ENCODE measurements at places on chromosomes 2 and 18.

DNA sequence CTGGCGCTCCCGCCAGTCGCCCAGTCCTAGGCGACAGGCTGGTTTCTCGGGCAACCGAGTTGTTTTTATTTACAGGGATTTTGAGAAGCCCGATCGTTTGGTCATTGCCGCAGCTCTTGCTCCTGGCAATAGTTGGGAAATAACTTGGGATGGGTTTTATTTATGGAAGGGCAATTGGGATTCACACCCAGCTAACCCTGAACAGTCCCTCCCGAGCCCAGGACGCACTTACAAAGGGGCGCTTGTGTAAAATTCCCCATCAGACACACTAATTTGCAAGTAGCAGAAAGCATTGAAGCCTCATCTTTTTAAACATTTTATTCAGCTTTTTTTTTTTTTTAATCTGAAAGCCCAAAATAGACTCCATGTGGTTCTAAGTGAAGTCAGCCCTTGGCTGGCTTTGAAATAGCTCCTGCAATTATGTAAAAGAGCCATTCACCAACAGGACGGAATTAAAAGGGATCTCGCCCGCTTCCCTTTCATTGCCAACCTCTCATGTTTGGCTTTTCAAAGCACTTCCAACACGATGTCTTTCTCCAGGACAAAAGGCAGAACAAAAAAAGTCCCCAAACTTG is 3.6 kb upstream of the GBX2 start:
- DNase-seq, result no peak

DNA sequence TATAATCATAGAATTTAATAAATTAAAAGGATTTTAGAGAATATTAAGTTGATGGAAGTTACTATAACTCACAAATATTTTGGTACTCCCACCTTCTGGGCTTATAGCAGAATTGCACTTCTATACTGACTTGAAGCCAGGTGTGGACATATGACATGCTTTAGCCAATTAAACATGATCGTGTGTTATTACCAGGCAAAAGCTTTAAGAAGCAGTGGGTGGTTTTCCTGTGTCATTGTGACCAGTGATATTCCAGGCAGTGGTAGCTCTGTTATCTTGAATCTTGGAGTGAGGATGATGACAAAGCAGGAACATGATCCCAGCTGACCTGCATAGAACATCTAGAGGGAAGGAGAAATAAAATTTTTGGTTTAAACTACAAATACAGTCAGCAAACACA is 370.9 kb upstream of the ZEB2 start:
- DNase-seq, result peak; percentile 16

DNA sequence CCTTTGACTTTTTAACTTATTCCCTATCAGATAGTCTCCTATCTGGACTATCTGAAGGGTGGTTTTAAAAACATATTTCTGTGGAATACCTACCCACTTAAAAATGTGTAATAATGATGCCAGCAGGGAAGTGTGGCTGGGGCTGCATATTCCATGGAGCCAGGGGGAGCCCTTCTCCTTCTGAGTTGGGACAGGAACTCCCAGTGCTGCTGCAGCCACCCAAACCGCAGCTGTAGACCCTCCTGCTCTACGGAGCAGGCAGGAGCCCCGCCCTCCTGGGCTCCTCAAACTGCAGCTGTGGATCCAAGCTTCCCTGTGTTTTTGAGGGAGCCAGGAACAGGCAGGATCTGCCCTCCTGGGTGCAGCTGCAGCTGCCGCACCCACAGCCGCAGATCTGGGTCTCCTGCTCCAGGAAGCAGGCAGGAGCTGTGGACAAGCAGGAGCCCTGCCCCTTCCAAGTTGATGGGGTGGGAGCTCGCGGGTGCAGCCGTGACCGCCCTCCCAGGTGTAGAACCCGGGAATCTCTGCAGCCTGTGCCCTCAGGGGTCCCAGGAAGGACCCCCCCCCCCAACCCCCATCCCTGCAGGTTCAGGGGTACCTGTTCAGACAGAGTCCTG is 57.8 kb downstream of the PDK1 start:
- DNase-seq, result no peak

- peak; percentile 64 for DNase-seq
These were observed 23.1 kb downstream of the ELP2 start for GRCh38 chr18:36152781-36153180.

GRCh38 chr2:53312721-53313120 is 454.9 kb upstream of the CHAC2 start:
- DNase-seq, result no peak

DNA sequence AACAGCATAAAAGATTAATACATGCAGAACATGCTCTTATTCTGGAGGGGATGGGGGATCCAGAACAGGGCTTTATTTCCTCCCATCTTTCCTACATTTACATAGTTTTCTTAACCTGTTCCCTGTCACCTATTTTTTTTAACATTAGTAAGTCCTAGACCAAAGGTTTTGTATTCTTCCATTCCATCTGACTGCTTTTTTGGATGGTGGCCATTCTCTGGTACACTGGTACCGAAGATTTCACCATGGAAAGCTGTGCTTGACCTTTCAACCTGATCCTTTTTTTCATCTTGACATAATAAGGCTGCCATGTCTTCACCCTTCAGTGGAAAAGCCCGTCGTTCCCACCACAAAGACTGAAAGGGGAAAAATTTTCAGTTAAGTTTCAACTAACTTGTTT is 20.4 kb downstream of the RPE start:
- no peak for DNase-seq

- DNase-seq, result no peak
These were observed 4.5 kb upstream of the AQP12A start for GRCh38 chr2:240687045-240687740.

DNA sequence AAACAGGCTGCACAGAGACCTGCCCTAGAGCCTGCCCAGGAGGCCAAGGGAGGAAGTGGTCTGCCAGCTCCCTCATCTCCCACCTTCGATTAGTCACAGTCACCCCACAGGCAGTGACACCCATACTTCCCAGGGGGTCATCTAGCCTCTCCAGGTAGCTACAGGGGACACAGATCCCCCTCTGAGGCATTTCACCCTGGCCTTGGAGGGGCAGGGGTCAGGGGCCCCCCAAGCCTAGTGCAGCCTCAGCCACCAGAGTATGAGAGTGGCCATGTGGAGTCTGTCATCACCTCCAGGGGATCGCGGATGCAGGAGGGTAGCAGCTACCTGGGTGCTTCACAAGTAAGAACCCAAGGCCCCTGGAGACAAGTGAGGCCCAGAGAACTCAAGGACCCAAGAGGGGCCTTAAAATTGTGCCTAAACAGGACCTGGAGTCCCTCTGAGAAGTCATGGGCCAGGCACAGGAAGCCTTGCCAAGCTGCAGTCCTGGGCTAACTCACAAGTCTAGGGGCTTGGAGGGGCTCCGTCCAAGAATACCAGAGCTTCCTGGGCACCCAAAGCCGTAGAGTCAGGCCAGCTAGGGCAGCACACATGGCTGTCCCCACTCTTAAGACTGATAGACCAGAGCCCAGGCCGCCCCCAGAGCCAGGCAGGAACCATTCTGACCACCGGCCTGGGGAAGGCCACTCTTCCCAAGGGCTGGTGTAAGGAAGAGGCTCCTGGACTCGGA is 354.3 kb upstream of the ID2 start:
- no peak for DNase-seq

GRCh38 chr2:113341191-113341869 is 62.6 kb upstream of the PAX8 start:
- DNase-seq, result no peak

GRCh38 chr18:32459361-32460101 is 11.2 kb downstream of the GAREM1 start:
- no peak for DNase-seq

DNA sequence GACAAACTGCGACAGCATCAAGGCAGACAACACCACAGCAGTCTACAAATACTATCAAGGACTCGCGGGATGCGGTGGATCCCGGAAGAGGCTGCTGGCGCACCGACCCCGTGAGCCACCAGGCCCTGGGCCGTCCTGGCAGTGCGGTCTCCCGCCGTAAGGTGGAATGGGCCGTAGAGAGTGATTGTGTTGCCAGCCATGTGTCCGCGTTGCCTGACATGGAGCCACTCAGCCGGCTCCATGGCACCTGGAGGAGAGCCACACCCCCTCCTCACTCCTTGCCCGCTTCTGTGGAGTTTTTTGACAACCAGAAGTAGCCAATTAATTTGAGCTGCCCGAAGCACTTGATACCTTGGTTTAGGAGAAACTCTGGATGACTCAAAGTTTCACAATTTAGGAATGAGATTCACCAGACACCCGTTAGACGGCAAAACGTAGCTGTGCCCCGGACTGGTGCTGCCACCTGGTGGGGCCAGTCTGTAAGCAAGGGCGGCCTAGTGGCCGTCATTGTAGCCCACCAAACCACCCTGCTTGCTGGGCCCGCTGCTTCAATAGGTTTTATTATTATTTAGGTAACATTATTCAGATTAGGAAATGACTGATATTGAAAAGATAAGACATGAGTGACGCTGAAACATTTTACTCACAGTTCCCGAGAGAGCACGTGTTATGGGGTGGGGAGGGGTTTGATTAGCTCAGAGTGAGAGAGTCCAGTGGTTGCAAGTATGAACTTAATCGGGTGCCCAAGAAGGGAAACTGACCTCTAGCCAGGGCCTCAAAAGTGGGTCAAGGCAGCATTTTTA is 10.2 kb upstream of the IMP4 start:
- DNase-seq, result peak; percentile 91

GRCh38 chr2:62698653-62699052 is 6.9 kb upstream of the EHBP1 start:
- no peak for DNase-seq

- no peak for DNase-seq
These were observed 325.8 kb upstream of the SPHKAP start for GRCh38 chr2:228507231-228507824.

- peak; percentile 98 for DNase-seq
These were observed 73.3 kb upstream of the KLF7 start for GRCh38 chr2:207238831-207239701.

- peak; percentile 55 for DNase-seq
These were observed 19.1 kb upstream of the ARHGAP25 start for GRCh38 chr2:68715353-68716041.

DNA sequence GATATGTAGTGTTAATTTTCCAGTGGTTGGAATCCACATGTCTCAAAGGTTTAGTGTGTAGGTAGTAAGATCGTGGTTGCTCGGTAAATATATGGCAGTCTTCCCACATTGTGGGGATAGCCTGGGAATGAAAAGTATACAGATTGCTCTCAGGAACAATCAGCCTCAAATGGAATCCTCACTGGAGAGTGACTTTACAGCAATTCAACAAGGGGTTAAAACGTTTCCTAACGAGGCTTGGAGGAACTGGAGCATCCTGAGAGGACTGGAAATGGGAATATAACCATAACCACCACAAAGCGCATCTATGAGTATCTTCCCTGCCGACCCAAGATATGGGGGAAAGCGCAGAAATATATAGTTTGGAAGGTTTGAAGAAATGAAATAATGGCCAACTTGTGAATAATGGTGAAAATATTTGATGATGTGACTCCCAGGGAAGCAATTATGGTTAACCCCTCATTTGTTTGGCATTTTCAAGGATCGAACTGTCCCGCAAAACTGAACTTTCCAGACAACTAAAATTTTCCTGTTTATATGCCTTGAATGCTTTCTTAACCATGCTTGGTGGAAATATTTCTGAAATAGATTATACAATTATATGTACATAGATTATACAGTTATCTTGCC is 100.7 kb upstream of the FOSL2 start:
- DNase-seq, result peak; percentile 58
